AG09309 (cell line): ENCODE measurements at places on chromosomes 4 and X.
A peak's percentile ranks its signal among the peaks of the same experiment; 100 is the strongest.

DNA sequence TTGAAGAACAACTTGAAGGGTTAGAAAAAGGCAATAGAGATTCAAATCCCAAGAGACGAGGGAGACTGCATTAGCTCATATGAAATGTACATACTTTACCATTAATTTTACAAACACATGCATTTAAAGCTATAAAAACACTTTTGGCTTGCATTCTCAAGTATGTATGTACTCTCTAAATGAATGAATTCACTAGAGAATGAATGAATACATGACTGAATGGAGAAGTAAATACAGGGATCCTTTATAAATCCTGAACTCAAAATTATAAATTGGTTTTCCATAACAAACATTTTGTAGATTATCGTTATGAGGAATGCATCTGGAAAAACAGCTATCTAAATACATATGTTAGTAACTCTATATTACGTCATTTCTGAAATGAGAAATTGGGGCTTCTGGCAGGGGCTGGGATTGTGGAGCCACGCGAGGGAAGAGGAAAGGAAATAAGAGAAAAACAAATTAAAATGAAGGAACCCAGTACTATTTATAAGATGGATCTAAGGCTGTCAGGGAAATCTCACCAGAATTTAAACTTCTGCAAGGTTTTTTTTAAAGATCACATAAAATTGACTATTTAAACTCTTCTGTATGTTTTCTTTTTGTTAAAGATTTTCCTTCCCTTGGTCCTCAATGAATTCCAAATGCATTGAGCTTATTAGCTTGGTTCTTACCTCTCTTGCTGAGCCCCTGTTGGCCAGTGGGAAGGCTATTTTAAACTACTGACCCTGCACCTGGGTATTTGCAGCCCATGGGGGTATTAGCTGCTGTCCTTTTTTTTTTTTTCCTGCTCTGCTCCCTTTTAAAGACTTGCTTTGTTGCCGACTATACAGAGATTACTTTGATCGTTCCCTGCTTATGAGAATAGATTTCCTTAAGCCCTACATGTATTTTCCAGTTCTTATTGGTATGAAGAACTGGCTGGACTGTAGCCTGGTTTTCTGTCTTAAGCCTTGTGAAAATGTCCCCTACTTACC is 207.8 kb downstream of the ADGRL3 start:
- DNase-seq = no peak

DNA sequence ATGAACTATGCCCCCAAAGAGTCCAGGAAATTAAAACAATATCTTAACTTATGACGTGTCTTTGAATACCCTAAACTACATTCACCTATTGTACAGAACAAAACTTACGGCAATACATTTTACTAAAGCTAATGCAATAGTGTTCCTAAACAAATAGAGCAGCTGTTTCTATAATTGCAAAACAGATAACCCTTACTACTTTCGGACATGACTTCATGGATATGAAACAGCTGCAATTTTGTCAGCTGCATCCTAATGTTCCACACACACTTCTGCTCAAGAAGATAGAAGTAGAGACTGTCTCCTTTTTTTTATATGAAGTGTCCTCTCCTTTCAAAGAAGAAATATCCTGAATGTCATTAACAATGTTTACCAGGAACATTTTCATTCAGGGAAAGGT is 174.9 kb downstream of the ACTRT1 start:
- DNase-seq = no peak

DNA sequence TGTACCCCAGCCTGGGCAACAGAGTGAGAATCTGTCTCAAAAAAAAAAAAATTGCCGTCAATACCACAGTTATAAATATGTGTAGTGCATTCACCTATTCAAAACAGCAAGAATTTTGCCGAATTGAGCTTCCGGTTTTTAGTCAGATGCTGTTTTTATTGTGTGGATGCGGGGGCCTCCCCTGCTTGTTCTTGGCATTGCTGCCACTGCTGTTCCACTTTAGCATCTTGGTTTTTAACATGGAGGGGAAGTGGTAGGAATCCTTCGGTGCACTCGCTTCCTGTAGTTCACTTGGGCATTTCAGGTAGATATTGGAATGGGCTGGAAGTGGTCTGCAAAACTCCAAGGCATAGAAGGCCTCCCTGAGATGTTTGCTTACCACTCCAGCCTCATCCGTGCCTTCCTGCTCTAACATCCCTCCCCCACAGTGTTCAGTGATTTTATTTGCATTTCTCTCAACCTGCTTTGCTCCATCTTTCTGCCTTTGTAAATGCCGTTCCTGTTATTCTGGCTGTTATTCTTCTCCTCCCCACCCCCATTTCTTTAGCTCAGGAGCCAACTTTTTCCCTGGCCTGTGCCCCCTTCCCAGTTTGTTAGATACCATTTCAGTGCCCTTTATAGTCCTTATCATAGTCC is 25.5 kb downstream of the MOB1B start:
- DNase-seq = no peak

- no peak for DNase-seq
Measured at GRCh38 chr4:70239131-70239883, 3.1 kb upstream of the CSN3 start.

GRCh38 chr4:155802190-155802959 is 43.6 kb downstream of the GUCY1B1 start:
- DNase-seq = no peak

DNA sequence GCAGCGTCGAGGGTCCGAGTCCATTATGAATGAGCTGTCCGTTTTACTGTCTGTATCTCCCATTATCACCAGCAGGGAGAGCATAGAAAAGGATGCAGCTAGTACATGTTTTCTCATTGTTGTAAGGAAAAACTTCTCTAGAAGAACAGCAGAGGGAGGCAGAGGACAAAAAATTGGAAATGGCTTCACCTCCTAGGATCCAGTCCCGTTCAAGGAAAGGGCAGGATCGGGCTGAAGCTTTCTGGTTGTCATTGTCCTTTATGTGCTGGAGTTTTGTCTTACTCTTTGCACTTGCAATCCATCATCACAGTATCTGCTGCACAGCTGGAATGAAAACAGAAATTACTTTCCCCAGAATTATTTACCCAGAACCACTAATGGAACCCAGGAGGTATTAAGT is 14.7 kb downstream of the NDP start:
- peak; percentile 58 for DNase-seq

DNA sequence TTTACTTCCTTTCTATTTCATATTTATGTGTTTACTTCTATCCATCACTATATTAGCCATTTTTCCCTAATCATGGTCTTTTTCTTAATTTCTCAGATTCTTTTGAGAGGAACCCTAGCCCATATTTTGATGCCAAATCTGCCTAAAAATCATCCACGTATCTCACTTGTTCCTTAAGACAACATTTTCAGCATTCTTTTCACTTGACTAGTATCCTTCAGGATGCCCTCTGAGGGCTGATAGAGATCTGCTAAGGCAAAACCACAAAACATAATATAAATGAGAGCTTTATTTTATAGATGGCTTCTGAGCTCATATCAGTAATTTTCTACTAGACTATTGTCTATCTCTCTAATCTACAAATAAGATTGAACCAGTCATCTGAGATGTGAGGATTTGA is 341.9 kb downstream of the GPM6A start:
- DNase-seq = peak; percentile 10

GRCh38 chrX:118504581-118504980 is 9.0 kb downstream of the DOCK11 start:
- no peak for DNase-seq

- DNase-seq = no peak
Measured at GRCh38 chr4:115310641-115311040, 197.2 kb upstream of the NDST4 start.

- no peak for DNase-seq
Measured at GRCh38 chrX:39883666-39884065, 214.1 kb downstream of the BCOR start.
